ENCODE measurements at places on chromosomes 6 and 20.

- DNase-seq: no peak
These were observed 880 bp downstream of the ADNP start for GRCh38 chr20:50930139-50930975.

DNA sequence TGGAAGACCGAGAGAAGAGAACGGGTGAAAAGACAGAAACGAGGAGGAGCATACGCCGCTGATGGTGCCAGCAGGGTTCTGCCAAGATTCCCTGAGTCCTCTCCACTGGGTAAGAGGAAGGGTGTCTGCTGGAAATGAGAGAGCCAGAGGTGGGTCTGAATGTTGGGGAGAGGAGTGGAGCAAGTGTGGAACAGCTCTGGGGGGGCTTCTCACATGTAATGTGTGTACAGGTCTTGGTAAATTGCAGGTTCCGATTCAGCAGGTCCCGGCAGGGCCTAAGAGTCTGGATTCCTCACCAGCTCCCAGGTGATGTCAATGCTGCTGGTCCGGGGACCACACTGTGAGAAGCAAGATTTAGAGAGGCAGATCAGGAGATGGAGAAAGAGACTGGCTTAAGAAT is 1.5 kb upstream of the EBF4 start:
- DNase-seq: no peak

- no peak for DNase-seq
These were observed 17.6 kb downstream of the PLAGL2 start for GRCh38 chr20:32189691-32190615.

DNA sequence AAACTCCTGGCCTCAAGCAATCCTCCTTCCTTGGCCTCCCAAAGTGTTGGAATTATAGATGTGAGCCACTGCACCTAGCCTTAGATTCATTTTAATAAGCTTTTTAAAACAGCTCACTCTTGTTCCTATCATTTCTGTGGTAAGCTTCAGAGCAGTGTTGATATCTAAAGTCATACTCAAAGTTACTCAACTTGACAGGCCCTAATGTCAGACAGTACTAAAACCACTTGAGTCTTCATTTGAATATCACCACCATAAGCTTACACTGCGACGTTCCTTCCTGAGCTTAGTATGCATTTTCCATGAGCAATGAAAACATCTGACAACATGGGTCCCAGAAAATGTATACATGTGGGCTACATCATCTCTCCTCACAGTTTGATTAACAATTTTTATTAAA is 6.0 kb downstream of the FUCA2 start:
- DNase-seq: no peak

DNA sequence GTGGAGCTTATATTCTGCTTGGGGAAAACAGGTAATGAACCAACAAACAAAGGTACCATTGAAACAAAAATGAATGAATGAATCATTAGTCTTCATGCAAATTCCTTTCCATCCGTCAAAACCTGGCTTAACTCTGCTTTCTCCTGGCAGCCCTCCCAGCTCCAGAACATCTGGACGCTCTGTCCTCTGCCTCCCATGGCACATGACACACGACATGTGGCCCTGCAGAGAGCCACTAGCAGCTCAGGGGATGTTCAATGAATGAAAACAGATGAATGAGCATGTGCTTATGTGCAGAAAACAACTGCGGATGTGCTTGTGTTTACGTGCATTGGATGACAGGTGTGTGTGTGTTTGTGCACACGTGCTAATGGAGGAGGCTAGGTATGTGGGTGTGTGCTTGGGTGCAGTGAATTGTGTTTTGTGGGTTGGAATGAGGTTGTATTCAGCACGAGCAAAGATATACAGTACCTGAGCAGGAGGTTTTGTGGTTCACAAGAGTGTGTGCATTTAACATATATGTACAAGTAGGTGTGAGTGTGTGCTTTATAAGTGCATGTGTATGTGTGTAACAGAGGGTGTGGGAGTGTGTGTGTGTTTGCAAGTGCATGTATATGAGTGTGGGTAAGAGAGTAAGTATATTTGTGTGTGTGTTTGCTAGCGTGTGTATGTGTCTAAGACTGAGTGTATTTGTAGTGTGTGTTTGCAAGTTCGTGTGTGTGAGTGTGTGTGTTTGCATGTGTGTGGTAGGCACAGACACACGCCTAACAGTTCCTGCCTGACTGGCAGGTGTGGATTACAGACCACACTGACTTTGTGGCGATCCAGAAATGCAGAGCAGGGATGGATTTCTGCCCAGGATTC is 374.1 kb upstream of the SULF2 start:
- DNase-seq: peak; percentile 20

GRCh38 chr20:52054123-52054522 is 137.5 kb downstream of the ZFP64 start:
- DNase-seq: no peak
